Brain microvascular endothelial cell (primary cell): ENCODE measurements at places on chromosomes 1 and 21.

- DNase-seq, result no peak
These were observed 6.9 kb downstream of the DNAJC6 start for GRCh38 chr1:65316233-65316632.

GRCh38 chr1:24918370-24918769 lies 11.7 kb downstream of the RUNX3 start:
- DNase-seq, result no peak

DNA sequence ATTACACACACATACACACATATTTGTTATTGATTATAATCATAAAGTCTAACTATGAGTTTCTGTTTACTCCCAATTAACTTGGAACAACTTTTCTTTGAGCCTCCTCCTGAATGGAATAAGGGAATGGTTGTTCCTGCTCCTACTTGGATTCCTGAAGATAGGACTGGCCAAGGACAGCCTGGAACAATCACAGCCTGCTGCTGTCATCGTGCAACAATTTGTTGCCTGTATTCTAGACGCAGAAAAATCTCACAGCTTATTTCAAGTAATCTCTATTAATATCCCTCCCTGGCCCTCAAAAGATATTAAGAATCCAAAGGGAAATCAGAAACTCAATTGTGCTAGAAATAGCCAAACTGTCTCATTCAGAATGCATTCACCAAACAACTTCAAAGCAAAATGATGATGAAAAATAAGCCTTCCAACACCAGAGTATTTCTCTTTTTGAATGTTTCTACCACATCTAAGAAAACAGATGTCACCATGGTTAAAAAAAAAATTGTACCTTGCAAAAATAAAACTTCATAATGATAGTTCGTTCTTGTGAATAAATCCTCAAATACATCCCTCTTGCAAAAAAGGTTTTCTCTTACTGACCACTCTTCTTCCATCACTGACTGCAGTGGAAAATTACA lies 30.9 kb downstream of the RCAN1 start:
- no peak for DNase-seq

- no peak for DNase-seq
These were observed 12.1 kb downstream of the USP24 start for GRCh38 chr1:55203064-55203463.

- DNase-seq, result no peak
These were observed 8.9 kb upstream of the C4BPB start for GRCh38 chr1:207079706-207080241.

DNA sequence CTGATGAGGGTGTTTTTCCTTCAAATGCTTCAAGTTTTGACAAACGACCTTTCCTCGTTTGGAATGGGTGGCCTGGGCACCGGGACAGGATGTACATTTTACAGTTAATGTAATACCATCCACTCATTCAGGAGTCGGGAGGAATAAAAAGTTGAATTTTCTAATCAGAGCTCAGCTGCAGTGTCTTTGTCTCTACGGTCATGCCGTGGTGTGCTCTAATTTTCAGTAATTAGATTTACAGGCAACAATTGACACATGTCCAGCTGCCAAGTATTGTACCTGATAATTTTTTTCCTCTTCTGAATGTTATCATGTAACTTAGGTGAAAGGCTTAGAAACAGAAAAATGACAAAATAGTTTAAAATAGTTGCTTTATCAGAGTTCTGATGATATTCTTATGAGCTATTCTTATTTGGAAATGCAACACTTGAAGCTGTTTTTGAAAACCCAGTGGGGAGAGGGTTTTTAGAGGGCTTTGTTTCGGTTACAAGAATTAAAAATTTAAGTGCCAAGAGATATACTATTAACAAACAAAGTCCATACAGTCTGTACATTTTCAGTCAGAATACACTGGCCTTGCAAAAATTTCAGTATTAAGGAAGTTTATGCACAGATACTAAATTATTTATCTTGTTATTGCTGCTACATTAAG lies 1.0 kb downstream of the CDKN2C start:
- DNase-seq, result no peak

GRCh38 chr1:93440272-93440671 lies 7.6 kb upstream of the FNBP1L start:
- no peak for DNase-seq

GRCh38 chr21:42570841-42571387 lies 57.3 kb downstream of the SLC37A1 start:
- DNase-seq, result no peak

- no peak for DNase-seq
These were observed 33.1 kb downstream of the MAP3K21 start for GRCh38 chr1:233360525-233361102.

DNA sequence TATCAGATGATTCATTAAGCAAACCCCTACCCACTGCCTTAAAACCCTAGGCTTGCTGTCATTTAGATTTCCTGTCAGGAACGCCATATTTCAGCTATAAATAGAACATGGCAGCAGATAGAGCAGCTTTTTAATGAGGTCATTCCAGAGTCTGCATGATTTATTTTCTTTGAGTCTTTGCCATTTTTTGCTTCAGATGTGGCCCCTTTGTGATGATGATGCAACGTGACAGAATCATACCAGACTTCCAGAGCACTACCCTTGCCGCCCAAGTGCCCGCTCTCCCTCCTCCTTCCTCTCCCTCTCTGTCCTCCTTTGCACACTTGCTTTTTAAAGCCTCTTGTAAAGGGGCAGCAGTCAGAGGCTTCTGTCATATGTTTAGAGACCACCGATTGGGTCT lies 55.5 kb upstream of the TRIM67 start:
- peak; percentile 82 for DNase-seq

DNA sequence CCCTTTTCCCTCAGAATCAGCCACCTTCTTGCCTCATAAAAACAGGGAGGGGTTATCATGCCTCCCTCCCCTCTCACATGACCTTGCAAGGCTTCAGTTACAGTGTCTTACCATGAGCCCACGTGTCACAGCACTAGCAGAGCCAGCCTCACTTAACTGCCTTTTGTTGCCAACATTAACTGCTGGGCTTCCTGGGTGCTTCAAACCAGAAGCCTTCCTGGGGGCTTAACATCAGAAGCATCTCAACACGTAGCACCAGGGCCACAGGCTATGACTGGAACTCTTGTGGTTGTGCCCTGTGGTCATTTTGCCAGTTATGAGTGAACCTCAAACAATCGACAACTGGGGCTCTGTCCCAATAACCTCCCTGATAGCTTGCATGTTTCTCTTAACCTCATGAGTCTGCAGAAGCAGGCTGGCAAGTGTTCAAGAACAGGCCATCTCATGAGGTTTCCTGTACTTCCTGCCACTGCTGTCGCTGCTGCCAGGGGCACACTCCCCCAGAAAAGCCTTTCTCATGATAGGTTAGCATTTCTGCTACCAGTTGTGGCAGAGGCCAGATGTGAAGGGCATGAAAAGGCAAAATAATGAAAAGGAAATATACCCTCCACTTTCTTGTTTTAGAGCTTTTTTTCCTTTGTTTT lies 132.2 kb downstream of the GLUL start:
- DNase-seq, result no peak

- DNase-seq, result no peak
These were observed 14.5 kb downstream of the WNT4 start for GRCh38 chr1:22128392-22128791.

DNA sequence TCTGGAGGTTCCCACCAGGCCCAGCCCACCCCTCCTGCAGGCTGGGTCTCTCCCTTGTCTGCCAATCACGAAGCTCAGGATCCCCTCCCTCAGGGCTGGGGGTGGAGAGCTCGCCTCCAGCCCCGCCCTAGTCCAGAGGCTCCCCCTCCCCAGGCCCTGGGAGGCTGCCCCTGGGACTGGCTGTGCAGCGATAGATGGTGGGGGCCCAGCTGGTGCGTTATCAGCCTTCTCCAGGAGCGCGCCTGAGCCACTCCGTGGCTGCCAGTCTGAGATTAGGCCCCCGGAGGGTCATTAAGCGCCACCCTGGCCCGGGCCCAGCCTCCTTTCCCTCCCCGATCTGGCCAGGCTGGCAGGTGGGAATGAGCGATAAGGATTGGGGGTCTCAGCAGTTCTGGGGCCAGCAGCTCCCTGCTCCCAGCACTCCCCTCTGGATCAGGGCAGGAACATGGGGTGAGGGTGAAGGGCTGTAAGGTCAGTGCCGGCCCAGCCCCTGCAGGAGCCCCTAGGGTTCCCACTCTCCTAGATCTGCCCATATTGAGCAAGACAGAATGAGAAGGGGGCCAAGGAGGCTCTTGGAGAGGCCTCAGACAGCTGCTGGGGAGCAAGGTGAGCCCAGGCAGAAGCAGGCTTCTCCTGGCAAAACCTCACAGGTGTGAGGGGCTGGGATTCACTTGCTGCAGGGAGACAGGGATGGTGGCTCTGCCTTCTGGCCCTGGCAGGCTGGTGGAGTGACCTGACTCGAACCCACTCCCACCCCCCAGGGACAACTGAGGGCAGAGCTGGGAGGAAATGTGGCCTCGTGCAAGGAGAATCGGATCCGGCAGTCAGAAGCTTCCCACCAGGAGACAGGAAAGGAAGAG lies 8.5 kb downstream of the PDZK1IP1 start:
- DNase-seq, result no peak

GRCh38 chr1:164719676-164720439 lies 160.9 kb downstream of the PBX1 start:
- no peak for DNase-seq

DNA sequence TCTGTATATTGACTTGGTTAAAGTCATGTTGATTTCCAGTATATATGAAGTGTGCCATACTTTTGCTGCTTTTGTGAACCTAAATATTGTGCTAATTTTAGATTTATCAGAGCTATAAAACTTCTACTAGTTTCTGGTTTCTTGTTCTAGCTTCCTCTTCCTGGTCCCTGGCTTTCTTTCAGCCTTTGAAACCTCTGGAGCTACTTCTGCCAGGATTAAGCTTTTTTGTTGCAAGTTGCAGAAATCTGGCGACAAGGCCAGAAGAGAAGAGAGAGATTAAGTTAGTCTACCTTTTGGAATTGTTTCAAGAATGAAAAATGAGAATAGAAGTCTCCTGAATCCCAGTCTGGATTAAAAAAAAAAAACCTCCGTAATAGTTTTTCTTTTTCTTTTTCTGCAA lies 13.5 kb downstream of the RNF2 start:
- no peak for DNase-seq

GRCh38 chr1:29113413-29114117 lies 10.1 kb downstream of the TMEM200B start:
- DNase-seq, result no peak

DNA sequence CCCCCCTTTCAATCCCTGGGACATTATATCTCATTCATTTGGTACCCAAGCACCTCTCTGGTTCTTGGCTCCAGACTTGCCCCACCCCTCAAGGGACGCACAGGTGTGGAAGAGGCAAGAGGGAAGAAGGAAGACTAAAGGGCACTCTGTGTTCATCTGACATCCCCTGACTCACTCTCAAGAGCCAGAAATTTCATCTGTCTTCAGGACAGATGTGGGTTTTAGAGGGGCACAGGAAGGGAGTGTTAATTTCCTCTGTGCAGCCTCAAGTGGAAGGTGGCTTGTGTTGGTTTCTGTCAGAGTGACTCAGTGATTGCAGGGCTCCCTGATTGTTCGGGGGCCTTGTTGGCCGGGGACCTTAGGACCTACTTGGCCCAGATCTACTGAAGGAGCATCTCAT lies 2.4 kb downstream of the C2CD4D start:
- DNase-seq, result no peak

- peak; percentile 88 for DNase-seq
These were observed 3.7 kb downstream of the ST3GAL3 start for GRCh38 chr1:43711049-43711448.

- DNase-seq, result no peak
These were observed 136.7 kb downstream of the TLR5 start for GRCh38 chr1:223006371-223006770.

- DNase-seq, result no peak
These were observed 24.3 kb downstream of the EYA3 start for GRCh38 chr1:28064064-28064463.

GRCh38 chr1:94905207-94905606 lies 21.7 kb downstream of the CNN3 start:
- no peak for DNase-seq

DNA sequence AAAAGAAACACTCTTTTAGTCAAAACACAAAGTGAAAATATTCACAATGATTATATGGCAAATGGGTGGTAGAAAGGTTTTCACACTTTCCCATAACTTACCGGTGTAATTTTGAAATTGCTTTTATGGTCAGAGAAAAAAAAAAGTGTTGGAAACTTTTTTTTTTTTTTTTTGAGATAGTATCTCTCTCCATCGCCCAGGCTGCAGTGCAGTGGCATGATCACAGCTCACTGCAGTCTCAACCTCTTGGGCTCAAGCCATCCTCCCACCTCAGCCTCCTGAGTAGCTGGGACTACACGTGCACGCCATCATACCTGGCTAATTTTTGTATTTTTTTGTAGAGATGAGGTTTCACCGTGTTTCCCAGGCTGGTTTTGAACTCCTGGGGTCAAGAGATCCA lies 3.3 kb downstream of the IFNGR2 start:
- DNase-seq, result no peak

DNA sequence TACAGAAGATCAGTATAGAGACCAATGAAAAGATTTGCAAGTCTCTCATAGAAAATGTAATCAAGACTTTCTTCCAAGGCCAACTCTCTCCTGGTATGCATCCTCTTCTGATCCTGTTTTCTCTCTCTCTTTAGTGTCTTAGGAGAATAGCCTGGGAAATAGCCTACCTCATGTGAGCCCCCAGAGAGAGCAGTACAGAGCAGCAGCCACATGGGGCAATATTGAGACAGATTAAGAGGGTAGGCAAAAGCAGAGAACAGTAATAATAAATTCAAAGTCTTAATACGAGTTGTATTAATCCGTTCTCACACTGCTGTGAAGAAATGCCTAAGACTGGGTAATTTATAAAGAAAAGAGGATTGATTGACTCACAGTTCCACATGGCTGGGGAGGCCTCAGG lies 61.4 kb downstream of the RNASEL start:
- peak; percentile 4 for DNase-seq

- no peak for DNase-seq
These were observed 64.0 kb upstream of the KCNK2 start for GRCh38 chr1:215018555-215018954.

DNA sequence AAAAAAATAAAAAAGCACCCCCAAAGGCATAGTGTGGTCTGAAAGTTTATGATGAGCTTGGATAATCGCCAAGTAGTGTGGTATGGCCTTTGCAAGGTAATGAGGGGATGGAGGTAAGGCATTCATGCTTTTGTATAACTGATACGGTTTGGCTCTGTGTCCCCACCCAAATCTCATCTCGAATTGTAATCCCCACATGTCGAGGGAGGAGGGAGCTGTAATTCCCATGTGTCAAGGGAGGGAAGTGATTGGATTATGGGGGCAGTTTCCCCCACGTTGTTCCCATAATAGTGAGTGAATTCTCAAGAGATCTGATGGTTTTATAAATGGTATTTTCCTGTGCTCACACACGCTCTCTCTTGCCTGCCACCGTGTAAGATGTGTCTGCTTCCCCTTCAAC lies 215.5 kb downstream of the NFIA start:
- no peak for DNase-seq

GRCh38 chr1:20354610-20355009 lies 63.9 kb downstream of the VWA5B1 start:
- no peak for DNase-seq
